ENCODE measurements at places on chromosomes 4 and X.

GRCh38 chr4:146072376-146072775 lies 103.1 kb upstream of the LSM6 start:
- DNase-seq = no peak

GRCh38 chr4:107834241-107834794 lies 9.6 kb downstream of the SGMS2 start:
- no peak for DNase-seq

GRCh38 chrX:47145395-47146120 lies 537 bp downstream of the RBM10 start:
- DNase-seq = peak; percentile 40

GRCh38 chrX:154742613-154743012 lies 8.3 kb downstream of the GAB3 start:
- no peak for DNase-seq

- no peak for DNase-seq
Measured at GRCh38 chr4:39818646-39819045, 120.7 kb downstream of the UBE2K start.

DNA sequence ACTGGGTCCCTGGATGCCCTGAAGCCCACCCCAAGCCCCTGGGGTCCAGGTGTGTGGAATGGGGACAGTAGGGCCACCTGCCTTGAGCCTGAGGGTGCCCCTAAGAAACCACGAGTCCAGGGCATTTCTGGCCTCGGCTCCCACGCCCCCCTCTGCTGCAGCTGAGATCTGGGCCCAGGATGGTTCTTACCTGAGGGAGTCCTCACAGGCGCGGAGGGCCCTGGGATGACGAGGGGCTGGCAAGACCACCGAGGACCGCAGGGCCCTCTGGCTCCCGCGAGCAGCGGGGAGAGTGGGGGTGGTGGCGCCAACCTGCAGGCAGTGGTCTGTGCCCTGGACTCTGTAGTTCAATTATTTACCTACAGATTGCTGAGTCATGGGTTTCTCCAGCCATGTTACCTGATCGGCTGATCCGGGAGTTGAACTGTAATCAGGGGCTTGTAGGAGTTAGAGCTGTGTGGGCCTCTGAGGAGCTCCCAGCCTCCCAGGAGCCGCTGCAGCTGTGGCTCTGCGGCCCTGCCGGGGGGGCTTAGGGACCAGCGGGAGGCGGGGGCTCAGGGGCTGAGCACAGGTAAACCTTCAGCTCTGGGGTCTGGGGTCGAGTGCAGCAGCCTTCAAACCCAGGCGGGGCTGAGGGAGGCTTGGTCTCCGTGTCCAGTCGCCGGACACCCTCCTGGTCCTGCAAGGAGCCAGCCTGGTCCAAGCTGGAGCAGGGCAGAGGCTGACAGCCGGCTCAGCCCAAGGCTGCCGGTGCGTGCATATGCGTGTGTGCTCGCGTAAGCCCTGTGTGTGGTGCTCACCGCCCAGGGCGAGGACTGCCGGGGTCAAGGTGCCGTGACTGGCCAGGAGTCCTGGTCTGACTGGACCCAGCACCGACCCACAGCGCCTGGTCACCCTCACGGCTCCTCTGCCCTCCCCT lies at the start of gene SLC26A1:
Gene SLC26A1 (minus strand): TSS at position 294 of the 919 bp plus-strand sequence. CDS start 1,701 bp downstream, outside the sequence.
- no peak for DNase-seq

DNA sequence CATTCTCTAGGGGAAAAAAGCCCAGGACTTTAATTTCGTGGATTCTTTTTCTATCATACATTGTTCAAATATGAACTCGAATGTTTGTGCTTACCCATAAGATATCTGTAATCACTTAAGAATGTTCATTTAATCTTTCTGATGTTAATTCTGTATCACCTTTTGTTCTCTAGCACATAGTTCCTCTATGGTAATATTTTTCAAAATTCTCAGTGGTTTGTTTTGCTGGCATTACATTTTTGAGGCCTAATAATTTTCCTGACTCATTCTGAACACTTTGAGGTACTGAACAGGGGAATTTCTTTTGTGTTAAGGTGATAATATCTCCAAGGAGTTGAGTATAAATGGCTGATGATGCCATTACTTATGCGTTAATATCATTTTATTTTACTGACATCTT lies 490.7 kb upstream of the PITX2 start:
- DNase-seq = no peak

GRCh38 chrX:11998944-11999343 lies 139.3 kb upstream of the FRMPD4 start:
- no peak for DNase-seq
